SK-N-MC (cell line): ENCODE measurements at places on chromosomes 16 and 17.

DNA sequence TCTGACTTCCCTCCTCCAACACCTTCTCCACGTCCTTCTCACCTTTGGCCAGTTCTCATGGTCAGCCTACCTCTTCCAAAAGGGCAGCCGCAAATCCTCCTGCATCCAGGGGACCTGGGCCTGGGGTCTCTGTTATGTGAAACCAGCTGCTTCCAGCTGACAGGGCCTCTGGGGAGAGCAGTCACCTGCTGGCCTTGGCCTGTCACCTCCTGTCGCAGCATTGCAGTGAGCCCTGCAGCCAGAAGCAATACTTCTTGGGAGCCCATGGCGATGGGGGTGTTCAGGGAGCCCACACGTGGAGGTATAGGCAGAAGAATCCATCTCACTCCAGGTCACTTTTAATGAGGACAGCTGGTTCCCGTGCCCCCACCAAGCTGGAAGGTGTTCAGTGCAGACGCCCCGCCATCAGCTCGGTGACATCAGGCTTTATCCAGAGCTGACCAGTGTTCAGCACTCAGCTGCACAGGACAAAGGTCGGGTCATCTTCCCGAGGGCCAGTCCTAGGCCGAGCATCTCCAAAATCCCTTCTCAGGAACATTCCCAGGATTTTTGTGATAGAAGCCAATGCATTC, 1.7 kb upstream of the SLC47A2 start:
- no peak for DNase-seq

DNA sequence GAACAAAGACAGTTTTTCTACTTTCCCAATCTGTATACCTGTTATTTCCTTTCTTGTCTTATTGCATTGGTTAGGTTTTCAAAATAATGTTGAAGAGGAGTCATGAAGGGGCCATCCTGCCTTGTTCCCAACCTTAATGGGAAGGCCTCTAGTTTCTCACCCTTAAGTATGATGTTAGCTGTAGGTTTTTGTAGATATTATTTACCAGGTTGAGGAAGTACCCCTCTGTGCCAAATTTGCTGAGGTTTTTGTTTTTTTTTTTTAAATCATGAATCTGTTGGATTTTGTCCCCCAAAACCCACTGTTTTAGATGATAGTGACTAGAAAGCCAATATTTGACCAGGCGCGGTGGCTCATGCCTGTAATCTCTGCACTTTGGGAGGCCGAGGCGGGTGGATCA, 36.4 kb downstream of the VMP1 start:
- DNase-seq: no peak

DNA sequence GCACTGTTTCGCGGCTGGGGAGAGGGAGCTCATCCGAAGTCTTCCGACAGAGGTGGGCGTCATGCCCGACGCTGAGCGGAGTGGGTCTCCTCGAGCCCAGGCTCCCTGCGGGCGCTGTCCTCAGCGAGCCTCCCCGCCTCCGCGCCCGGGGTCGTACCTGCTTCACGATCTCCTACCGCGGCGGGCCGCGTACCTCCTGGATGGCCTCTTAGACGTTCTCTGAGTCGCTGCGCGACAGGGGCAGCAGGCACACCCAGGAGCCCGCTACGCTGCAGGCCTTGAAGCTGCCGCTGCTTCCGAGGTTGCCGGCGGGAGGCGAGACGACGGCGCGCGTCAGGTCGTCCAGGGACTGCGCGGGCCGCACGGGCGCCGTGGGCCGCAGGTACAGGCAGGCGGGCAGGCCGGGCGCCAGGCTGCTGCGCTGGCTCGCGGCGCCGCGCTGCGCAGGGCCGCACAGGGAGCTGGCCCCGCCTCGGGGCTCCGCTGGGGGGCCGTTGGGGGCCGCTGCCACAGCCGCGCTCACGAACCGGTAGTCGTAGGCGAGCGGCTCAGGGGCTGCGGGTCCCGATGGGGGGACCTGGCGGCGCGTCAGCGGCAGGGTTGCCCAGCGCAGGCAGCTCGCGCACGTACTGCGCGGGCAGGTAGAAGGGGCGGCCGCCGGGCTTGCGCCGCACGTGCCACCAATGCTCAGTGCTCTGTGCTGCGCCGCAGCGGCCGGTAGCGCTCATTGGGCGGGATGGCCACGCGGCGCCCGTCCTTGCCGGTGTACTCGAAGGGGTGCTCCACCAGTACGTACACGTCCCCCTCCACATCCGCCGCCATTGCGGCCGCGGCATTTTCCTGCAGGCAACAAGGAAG, 116.4 kb upstream of the SMURF2 start:
- DNase-seq: no peak

DNA sequence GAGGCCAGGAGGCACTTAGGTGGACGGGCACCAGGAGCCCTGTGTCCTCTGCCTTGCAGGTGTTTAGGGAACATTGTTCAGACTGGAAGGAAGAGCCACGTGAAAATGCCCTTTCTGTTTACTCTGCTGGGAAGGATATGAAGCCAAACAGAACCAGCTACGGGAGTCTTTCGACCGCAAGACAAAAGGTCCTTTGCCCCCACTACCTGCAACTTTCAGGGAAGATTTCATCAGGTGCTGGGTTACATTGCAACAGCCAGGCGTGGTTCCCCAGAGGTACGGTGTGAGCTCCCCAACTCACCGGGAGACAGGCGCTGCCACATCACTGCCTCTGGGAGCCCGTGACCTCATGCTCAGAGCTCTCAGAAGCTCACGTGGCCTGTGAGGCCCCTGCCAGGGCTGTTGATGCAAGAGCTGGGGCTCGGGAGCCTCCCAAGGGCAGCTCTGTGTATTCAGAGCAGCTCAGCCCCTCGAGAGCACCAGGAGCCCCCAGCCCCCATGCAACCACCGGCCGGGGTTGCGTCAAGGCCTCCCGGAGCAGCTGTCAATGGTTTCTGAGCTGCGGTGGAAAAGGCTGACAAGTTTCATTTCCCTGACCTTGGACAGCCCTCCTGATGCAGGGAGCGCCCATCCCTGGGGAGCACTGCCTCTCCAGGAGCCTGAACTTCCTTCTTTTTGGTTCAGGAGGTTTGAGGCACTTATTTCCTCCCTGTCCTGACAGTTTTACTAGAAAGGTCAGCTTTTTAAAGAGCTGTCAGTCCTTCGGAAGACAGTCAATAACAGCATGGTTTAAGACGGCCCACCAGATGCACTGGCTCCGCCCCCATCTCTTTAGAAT, 42.1 kb downstream of the TBC1D16 start:
- DNase-seq: no peak

GRCh38 chr17:78925234-78925633, at the start of gene TIMP2:
TIMP2 (minus strand) TSS chr17:78925387; CDS start chr17:78925088, 299 bp downstream.
- peak; percentile 16 for DNase-seq

GRCh38 chr17:76082326-76083251, 3.6 kb downstream of the ZACN start:
- no peak for DNase-seq

- DNase-seq: no peak
Observed at GRCh38 chr16:69309316-69309715, 1.8 kb upstream of the VPS4A start.
